ENCODE measurements at places on chromosomes 1 and 21.

GRCh38 chr1:157092831-157093230 lies 6.8 kb downstream of the ETV3L start:
- no peak for DNase-seq

GRCh38 chr1:232596666-232597303 lies 33.1 kb downstream of the SIPA1L2 start:
- no peak for DNase-seq

GRCh38 chr1:70034403-70034802 lies 171.0 kb downstream of the LRRC40 start:
- DNase-seq: peak; percentile 2

DNA sequence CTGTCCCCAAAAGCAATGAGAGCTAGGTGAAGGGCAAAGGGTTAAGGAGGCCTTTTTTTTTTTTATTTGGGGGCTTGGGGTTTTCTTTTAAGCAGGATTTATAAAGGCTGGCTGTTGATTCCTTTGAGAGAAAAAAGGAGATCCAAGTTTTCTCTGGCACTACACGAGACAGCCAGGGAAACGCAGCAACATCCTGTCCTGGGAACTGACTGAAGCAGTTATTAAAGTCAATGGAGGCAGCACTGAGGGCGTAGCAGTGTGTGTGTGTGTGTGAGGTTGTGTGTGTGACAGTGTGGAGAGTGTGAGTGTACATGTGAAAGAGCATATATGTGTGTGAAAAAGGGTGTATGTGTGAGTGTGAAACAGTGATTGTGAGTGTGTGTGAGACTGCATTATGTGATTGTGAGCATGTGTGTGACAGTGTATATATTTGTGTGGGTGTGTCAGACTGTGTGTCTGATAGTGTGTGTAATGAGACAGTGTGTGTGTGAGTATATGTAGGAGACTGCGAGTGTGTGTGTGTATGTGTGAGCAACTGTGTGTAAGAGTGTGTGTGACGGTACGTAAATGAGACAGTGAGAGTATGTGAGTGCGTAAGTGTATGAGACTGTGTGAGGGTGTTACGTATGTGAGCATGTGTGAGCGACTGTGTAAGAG lies 65.9 kb upstream of the TIAM1 start:
- DNase-seq: no peak

DNA sequence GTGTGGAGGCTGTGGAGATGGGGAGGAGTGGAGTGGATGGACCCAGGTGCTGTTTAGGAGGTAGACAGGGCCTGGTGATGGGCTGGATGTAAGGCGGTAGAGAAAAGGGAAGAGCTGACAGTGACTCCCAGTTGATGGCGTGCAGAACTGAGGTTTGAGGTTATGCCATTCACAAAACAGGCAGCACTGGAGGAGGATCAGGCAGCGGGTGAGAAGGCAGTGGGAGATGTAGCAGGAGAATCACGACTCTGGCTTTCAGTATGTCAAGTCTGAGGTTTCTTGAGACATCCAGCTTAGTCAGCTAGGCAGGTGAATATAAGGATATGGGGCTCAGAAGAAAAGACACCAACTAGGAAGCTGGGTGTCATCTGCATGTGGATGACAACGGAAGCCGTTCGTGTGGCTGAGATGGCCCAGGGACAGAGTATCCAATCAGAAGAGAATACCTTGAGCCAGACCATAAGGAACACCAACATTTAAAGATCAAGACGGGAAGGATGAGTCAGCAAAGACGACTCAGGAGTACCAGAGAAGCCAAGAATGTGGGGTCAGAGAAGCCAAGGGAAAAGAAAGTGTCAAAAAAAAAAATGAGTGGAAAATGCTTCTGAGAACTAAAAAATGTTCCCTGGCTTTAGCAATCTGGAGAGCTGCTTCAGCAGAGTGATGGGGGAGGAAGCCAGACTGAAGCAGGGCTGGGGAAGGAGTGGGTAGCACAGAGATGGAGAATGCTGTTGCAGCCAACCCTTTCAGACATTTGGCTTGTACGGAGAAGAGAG lies 15.2 kb downstream of the LRRN2 start:
- DNase-seq: peak; percentile 30

GRCh38 chr1:8376358-8376840 lies 58.5 kb downstream of the SLC45A1 start:
- no peak for DNase-seq

GRCh38 chr1:10867138-10867721 lies 70.8 kb upstream of the CASZ1 start:
- DNase-seq: peak; percentile 58

- no peak for DNase-seq
Measured at GRCh38 chr1:107018445-107018844, 38.0 kb upstream of the PRMT6 start.

GRCh38 chr1:90336552-90337324 lies 341.8 kb downstream of the ZNF326 start:
- no peak for DNase-seq

DNA sequence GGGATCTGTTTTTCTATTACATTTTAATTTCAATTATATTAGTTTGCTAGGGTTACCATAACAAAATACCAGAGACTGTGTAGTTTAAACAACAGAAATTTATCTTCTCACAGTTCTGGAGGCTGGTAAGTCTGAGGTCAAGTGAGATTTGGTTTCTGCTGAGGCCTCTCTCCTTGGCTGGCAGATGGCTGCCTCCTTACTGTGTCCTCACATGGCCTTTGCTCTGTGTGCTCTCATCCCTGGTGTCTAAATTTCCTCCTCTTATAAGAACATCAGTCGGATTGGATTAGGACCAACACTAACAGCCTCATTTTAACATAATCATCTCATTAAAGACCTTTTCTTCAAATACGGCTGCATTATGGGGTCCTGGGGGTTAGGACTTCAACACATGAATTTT lies 195.2 kb upstream of the CHODL start:
- no peak for DNase-seq

DNA sequence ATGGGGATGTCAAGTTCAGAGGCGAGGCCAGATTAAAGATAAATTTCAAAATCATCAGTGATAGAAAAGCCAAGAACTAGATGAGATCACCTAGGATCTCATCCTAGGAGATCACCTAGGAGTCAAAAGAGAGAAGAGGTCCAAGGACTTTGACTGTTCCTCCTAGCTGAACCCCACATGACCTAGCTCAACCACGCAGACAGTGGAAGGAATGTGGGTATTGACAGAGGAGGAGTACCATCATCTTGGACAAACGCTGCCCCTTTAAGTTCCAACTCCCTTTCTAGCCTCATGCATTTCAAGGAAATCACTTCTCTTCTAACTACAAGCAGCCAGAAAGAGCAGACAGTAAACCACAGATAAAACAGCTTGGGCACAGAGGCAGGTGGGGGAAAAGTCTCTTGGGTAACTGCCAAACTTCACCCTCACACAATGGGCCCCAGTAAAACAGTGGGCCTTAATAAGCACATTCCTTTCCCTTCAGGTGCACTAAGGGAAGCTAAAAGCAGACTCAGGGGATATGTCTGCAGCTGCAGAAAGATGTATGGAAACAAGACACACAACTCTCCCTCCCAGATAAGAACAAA lies 12.5 kb upstream of the FAM76A start:
- no peak for DNase-seq

DNA sequence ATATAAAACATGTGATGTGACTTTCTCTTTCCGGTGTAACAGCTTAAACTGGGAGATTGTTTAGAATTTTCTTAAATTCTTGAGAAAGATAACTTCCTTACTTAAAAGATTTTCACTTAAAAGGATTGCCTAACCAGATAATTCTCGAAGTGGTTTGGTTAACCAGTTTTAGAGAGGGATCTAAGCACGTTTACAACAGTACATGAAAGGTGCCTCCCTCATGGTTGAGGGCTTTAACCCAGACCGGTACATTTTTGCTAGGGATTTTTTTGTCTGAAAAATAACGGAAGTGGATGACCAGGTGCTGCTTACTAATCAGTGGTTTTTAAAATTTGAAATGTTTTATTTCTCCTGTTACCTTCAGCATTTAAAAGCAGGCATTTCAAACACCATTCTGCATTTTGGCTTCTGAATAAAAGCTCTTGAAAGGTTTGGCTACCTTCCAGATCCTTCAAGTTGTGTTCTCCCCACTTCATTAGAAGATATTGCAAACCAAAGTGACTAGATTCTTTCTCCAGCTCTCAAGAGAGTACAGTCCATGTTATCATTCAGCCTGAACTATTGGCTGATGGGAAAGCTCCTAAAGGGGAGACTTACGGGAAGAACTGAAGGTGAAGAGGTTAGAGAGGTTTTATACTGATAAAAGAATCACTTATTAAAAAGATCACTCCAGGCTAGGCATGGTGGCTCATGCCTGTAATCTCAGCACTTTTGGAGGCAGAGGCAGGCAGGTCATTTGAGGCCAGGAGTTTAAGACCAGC lies 12.8 kb downstream of the S100PBP start:
- DNase-seq: no peak

DNA sequence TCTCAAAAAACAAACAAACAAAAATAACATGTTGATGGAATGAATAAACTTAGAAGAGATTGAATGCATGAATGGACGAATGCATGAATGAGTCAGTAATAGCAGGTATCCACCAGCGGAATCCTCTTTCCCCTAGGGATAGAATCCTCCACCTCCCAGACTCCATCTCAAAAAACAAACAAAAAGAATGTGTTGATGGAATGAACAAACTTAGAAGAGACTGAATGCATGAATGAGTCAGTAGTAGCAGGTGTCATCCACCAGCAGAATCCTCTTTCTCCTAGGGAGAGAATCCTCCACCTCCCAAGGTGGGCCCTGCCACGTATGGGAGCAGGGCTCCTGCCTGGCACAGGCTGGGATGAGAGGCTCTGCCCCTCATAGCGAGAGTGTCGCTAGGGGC lies 26.8 kb upstream of the RNF19B start:
- no peak for DNase-seq

DNA sequence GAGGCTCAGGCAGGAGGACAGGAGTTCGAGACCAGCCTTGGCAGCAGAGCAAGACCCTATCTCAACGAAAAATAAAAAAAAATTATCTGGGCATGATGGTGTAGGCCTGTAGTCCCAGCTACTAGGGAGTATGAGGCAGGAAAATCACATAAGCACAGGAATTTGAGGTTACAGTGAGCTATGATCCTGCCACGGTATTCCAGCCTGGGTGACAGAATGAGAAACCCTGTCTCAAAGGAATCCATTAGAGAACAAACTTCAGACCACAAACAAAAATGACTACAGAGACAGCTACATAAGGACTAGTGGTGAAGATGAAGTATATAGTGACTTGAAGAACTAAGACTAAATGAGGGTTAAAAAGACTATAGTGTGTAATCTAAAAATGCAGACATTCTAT lies 233.1 kb downstream of the RERE start:
- no peak for DNase-seq

DNA sequence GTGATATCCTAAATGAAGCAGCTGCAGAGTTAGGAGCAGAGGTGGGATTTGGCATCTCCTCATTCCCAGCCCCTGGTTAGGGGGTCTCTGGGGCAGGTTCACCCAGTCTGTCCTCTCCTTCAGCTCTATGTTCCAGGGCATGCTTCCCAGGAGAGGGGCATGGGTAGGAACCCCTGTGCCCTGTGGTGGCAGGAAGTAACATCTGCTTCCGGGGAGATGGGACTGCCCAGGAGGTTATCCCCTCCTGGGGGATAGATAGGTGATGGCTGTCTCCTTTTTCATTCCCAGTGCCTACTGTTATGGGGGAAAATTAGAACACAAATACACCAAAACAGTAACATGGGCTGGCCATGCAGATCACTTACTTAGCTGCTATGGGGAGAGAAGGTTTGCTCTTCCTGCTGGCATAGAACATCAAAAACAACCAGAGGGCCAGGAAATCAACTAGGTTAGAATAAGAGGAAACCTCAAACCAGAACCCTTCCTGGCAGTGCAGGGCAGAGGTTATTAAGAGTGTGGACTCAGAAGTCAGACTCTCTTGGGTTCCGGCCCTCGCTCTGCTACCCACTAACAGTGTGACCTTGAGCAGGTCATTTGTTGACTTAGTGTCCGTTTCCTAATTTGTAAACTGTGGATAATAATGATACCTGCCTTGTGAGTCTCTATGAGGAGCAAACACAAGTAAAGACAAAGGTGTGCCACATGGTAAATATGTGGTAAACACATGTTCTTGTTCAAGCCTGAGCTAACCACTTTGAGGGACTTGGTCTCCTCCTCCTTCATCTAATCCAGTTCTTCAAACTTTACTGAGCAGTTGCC lies 157.8 kb upstream of the JUN start:
- DNase-seq: no peak

DNA sequence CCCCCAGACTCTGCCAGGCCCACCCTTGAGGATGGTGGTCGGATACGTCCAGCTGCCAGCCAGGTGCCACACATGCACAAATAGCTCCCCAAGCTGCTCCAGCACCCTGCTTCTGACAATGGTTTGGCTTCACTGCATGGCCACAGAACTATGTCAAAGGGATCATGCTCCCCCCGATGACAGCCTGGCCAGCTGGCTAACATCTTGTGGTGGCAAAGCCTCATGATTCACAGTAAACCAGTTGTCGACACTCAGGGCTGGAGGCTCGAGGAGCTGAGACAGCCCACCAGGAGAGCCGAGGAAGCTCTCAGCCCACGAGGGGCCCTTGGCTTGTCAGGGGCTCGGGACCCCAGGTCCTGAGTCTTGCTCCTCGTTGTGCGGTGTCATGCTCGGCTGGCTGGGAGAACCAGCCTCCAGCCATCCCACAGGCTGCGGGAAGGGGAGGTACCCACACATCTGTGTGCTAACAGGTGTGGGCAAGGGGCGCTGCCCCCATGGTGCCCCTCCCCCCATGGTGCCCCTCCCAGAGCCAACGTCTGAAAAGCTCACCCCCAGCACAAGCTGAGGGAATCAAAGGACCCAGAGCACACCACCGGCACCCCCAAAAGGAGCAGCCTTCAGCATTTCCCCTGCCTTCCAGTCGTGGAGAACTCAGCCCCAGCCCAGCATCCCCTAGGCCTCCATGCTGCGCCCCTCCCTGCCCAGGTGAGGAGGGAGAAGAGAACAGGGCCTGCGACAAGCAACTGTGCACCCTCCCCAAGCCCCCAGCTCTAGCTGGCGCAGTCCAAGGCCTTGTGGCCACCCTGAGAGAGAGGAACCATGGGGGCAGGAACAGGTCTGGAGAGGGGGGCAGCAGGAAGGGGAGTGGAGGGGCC lies 41.2 kb downstream of the KIF21B start:
- DNase-seq: no peak

DNA sequence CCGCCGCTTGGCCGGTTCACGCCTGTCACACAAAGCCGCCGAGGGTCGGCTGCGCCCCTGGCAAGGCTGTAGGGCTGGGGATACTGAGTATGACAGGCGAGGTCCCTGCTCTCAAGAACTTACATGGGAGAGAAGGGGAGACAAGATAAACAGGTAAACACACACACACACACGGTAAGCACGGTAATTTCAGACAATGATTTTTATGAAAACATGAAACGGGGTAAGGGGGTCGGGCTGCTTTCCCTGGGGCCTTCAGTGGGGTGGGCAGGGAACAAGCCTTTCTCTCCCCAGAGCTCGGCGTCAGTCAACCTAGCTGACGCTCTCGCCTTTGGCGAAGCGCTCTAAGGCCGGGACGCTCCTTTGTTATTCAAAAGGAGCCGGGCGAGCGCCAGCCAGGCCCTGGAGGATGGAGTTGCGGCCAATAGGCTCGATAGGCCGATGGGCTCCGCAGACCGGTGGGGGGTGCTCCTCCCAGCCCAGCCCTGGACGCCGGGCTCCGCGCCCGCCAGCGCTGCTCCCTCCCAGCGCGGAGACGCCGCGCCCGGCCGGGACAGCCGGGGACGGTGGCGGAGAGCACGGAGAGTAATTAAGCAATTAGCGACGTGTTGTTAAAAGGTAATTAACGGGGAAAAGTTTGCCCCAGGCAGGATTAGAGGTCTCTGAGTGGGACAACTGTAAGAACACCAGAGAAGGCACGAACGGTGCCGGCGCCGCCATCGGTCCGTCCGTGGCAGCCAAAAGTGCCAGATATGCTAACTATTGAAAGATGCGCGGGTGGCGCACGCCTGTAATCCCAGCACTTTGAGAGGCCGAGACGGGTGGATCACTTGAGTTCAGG lies 950 bp upstream of the INKA2 start:
- no peak for DNase-seq

Measured in H54 (cell line).